ENCODE measurements at places on chromosomes 3 and 15.

DNA sequence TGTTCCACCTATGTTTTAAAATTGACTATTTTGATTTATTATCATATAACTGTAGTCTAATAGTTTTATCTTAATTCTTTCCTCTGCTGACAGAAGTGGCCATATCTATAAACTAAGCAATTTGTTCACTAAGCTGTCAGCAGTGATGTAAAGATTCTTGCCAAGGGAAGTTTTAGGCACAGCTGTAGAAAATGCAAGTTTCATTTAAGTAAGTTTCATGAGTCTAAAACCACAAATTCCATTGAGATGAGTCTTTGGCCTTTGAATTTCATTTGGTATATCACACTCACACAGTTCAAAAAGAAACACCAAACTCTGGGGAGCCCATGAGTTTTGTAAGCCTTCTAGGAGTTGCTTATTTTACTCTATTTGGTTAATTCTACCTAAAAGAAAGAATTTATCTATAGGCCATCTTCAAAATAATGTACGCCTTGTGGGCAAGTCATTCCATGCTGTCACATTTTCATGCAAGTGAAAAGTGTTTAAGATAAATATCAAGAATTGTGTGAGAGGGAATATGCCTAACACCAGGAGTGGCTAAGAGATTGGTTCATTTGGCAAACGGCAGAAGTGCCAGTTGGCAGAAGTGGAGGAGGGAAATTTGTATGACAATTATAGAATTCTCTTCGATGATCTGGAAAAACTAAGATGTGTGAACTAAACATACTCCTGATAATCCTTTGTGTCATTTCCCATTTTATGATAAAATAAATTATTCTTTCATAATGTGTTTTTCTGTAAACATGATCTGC is 292.9 kb downstream of the ZIC4 start:
- peak; percentile 87 for DNase-seq

DNA sequence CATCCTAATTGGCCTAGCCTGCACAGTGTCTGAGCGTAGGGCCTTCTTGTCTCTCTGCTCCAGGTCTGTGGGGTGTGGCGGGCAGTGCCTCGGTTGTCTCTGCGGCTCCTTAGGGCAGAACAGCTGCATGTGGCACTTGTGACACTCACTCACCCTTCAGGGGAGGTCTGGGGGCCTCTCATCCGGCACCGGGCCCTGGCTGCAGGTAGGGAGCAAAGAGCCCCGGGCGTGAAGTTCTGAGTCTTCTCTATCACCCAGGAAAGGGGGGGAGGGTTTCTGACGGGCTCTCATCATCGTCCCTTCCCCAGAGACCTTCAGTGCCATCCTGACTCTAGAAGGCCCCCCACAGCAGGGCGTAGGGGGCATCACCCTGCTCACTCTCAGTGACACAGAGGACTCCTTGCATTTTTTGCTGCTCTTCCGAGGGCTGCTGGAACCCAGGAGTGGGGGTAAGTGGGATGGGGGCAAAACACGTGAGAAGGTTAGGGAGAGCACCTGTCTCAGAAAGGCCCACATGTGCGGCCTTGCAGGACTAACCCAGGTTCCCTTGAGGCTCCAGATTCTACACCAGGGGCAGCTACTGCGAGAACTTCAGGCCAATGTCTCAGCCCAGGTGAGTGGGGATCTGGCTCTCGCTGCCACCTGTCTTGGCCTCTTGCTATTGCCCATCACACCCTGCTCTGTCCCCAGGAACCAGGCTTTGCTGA is 2.6 kb downstream of the CHRD start:
- DNase-seq: no peak

DNA sequence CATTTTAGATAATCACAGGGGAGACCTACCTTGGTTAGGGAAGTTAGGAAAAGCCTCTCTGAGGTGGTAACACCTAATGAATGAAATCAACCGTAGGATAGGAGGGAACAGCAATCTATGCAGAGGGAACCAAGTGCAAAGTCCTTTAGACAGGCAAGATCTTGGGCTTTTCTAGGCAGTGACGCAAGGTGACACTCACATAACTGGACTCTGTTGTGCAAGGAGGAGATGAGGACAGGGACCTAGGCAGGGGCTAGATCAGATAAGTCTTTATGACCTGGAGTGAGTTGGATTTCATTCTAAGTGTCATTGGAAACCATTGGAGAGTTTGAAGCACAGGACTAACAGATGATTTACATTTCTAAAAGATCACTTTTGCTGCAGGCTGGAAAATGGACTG is 4.6 kb upstream of the LMOD3 start:
- DNase-seq: no peak

DNA sequence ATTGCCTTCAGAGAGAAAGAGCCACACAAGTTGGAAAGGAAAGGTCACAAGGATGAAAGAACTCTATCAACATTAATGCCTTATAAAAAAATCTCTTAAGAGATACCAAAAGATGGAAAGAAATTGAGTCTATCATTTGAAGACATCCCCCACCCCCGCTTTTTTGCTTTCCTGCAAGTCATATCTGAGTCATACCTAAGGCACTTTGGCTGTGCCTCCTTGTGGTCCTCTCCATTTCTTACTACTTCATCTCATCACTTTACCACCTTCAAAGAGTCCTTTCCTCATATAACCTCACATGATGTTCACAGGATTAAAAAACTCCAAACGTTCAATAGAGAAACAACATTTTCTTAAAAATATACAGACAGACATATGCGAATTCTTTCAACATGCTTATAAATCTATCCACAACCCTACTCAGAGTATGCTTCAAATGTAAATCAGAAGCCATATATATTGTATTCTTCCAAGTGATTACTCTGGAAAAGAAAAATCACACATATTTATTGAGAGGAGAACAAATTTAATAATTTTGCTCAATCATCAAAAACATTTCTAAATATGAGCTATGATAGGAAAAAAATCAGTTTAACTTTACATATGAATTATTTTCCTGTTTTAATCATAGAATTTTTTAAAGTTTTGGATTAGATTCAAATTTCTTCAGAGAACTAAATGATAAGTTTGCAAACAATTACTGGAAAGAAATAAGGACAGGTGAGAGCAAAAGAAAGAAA is 1003.9 kb upstream of the CFAP20DC start:
- peak; percentile 82 for DNase-seq

DNA sequence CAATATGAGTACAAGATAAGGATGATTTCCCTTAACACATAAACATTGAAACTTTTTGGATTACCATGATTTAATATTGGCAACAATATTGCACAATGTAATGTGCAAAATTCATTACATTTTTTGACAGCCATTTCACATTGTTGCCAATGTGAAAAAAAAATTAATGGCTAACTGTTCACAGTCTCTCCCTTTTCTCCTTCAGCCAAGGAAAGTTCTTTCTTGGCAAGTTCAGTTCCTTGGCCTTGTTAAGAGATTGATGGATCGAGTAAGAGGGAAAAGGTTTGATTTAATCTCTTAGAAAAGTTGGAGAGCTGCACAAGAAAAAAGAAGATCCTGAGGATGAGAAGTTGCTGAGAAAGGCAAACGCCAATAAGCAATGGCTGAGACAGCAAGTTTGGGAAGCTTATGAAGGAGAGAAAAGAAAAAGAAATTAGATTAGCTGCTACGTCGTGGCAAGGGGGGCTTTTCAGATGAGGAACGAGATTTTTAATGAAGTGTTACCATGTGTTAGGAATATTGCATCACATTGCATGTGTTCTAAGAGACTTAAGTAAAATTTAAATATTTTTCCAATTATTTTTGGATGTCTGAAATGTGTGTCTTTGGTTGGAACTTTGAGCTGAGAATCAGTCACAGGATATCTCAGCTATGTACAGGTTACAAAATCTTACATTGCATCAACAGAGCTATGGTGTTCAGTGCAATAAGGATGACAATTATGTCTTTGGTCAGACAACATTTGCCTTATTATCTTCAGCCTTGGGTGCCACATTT is 61.4 kb upstream of the ZNF280D start:
- DNase-seq: peak; percentile 33

DNA sequence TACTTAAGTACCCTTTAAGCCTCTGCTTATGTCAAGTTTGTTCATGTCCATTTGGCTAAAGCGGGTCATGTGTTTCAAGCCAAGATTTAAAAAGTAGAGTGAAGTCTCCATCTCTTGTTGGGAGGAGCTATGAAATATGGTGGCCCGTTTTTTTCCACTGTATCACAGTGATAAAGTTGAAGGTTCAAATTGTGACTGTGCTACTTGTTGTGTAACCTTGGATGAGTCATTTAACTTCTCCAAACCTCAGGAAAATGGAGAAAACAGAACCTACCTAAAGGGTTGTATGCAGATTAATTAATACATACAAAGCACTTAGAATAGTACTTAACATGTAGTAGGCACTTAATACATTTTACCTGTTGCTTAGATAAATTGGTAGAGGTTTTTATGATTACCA is 43.4 kb downstream of the SNAPC5 start:
- peak; percentile 48 for DNase-seq

- DNase-seq: no peak
Observed at GRCh38 chr15:25706176-25706955, 156.8 kb downstream of the ATP10A start.

DNA sequence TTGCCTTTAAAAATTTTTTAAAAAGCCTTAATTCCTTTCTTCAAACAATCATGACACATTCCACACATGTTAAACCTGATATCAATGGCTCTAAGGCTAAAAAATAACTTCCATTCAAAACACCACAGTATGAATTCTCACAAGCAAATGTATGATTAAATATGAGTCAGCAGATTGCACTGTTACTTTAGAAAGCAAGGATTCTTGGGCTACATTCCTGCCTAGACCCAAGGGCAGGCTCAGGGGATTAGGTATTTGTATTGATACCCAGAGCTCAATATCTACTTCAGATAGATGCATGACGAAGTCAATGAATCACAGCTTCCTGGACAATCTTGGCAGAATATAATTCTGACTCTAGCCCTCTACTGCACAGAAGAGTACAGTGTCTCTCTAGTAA is 65.7 kb downstream of the RARB start:
- DNase-seq: peak; percentile 38

GRCh38 chr3:55245351-55245750 is 241.8 kb downstream of the WNT5A start:
- DNase-seq: no peak

- peak; percentile 96 for DNase-seq
Observed at GRCh38 chr3:194871143-194871863, 185.6 kb downstream of the FAM43A start.

- no peak for DNase-seq
Observed at GRCh38 chr3:46012246-46012645, 15.0 kb downstream of the XCR1 start.

DNA sequence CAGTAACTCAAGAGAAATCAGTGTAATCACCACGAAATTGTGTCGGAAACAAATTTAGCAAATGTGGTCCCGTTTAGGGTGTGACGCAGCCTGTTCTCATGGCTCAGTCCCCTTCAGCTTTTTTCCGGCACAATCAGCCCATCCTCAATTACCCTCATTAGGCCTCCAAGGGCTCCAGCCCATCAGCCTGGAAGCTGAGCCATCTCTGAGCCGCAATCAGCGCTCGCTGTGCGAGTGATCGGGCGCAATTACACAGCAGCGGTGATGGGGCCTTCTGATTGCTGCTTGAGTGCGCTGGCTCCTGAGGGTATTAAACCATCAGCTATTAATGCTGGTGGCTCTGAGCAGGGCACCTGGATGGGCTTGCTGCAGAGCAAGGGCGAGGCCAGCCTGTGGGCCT is 55.6 kb downstream of the PLXNA1 start:
- no peak for DNase-seq

DNA sequence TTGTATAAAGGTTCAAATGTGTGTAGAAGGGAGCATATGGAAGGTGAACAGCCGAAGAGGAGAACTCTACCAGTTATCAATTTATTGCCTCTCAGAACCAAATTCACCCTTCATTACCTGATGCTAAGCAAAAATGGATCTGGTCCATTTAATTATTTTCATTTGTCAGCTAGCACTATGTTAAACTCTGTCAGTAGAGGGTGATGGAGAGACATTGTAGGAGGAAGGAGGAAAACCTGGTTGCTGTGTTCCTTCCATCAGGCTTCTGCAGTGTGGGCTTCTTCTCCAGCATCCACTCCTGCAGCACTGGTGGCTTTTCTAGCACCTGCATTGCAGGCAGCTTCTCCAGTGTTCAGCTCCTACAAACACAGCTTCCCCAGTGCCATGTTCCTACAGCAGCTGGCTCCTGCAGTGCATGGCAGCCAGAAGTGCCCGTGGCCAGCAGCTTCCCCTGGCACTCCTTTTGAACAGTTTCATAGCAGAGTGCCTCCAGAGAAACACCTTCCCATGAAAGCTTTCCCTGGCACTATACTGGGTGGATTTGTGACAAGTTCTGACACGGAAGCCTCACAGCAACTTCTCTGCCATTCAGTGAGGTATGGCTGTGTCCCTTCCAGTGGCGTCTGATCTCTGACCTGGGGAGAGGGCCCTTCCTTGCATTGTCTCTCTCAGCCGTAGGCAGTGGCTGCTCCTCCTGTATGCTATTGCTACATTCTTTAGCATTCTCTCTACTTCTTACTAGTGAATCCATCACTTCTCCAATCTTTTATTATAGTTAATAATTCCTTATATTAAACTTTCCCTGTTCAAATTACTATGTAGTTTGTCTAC is 14.6 kb upstream of the IL17RD start:
- peak; percentile 46 for DNase-seq

DNA sequence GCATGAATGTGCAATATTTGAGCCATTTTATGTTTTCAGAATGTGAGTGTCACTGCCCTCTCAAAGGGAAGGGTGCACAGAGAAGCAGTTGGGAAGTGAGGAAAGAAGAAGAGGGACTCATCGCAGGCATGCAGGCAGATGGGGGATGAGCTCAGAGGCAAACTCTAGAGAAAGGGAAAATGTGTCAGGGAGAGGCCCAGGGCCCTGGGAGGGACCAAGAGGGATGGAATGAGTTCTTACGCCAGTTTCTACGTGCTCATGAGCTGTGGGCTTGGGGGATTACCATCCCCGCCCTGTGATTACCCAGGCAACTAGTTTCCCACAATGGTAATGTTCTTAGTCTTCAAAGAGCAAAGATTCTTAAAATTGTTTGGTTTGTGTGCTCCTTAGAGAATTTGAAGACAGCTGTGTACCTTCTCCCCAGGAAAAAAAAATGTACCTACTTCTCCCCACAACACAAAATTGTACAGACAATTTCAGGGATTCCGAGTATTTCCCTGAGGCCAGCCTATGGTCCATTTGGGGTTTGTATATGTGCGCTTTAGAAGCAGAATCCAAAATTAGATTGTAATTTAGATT is 17.8 kb downstream of the GCSAM start:
- DNase-seq: peak; percentile 10

- DNase-seq: peak; percentile 96
Observed at GRCh38 chr3:192879346-192880031, 38.2 kb downstream of the MB21D2 start.

- no peak for DNase-seq
Observed at GRCh38 chr15:40650479-40650878, 44.5 kb upstream of the RAD51 start.

DNA sequence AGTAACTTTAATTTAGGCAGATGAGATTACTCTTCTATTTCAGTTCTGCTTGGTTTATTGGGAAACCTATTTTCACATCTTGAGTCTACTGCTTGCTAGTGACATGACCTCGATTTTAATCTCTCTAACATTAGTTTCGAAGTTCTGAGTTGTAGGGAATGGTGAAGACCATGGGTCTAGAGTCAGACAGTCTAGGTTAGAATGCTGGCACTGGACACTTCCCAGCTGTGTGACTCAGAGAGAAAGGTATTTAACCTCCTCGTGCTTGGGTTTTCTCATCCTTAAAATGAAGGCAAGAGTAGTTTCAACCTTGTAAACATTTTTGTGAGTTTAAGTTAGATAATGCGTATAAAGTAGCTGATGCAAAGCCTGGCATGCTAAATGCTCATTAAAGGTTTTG is 422.1 kb downstream of the GRM7 start:
- DNase-seq: no peak
